Fibroblast of skin of left quadriceps (primary cell): ENCODE measurements at places on chromosomes 11 and 22.

DNA sequence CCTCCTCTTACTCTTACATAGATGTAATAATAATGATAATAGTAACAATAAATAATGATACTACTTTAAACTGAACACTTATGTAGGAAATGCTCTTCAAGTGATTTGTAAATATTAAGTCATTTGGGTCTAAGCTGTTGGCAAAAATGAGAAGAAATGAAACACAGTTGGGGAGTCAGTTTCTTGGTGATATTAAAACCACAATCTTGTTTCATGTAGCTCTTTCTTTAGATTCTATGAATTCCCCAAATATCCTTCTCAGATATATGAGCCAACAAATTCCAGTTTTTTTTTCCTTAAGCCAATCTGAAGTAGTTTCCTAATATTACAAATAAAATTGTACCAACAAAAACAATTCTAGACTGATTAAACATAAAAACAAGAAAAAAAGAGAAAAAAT lies 1115.6 kb upstream of the CNTN5 start:
- no peak for DNase-seq

DNA sequence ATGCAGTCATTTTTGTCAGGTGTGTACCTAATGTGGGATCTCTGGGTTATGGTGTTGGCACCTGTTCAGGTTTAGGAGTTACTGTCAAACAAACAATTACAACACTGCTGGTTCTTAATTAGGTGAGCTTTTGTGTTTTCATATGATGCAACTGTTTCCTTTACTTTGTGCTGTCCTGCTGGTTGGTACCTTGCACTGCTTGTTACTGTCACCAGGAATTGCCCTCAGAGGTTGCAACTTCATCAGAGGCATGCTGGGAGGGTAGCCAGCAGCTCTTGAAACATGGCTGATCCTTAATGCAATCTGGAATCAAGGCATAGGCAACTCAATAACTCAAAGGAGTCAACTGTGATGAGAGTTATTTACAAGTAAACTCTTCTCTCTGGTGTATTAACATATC lies 400.3 kb downstream of the MIAT start:
- no peak for DNase-seq

GRCh38 chr11:16299390-16299789 lies 57.0 kb downstream of the SOX6 start:
- DNase-seq: no peak

DNA sequence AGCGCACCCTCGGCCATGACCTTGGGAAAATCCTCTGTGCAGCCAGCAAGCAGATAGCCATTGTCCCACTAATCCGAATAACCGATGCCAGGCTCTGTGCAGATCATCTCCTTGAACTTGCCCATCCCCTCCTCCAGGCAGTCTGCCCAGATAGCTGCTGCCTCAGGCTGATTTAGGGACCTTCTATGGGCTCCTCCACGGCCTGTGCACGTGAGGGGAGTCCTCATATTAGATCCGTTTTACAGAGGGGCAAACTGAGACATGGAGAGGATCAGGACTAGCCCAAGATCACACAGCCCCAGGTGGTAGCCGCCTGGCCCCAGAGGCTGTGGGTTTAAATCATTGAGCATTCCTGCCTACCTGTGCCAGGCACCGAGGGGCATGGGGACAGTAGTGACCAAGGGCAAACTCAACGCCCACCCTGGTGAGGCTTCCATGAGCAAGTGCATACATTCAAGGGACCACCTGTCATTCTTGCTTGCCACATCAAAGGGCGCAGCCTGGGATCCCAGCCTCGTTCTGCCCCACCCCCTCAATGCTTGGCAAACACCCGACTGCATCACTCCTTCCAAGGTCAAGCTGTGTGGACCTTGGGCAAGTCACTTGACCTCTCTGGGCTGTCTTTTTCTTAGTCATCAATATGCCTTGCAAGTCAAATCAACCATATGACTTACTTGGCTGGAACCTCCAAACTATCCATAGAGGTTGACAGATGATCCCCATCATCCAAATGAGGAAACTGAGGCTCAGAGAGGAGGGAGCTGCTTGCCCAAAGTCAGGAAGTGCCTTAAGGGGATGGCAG lies 131.6 kb downstream of the MN1 start:
- no peak for DNase-seq

DNA sequence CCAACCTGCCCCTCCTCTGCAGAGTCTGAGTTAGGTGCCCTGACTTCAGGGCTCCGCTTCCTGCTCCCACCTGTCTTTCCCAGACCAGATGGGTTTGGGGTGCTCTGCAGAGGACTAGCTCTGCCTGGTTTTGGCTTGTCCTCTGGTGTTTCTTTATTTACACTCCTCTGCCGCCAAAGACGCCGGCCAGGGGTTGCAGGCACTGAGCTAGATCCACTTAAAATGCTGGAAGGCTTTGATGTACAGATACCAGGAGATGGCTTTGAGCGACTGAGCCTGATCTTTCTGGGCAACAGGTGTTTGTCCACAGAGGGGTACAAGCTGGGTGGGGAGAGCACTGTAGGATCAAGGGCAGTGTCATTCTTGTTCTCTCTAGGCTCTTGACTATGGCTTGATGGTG lies 3.9 kb downstream of the SELENOH start:
- DNase-seq: no peak

DNA sequence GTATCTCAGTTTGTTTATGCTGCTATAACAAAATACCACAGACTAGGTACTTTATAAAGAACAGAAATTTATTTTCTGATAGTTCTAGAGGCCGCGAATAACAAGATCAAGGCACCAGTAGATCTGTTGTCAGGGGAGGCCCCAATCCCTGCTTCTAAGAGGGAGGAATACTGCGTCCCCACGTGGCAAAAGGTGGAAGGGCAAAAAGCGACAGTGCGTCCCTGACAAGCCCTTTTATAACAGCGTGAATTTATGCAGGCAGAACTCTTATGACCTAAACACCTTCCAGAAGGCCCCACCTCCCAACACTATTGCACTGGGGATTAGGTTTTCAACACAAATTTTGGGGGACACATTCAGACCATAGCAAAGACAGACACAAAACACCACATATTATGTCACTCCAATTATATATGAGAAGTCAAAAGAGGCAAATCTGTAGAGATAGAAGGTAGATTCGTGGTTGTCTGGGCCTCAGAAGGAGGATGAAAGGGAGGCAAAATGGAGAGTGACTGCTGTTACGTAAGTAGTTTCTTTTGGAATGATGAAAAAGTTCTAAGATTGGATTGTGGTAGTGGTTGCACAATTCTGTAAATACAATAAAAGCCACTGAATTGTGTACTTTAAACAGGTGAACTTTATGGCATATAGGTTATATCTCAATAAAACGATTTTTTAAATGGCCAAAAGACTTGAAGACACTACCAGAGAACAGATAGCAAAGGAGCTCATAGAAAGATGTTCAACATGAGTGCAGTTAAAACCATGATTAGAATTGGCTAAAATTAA lies 30.1 kb upstream of the TNRC6B start:
- no peak for DNase-seq

DNA sequence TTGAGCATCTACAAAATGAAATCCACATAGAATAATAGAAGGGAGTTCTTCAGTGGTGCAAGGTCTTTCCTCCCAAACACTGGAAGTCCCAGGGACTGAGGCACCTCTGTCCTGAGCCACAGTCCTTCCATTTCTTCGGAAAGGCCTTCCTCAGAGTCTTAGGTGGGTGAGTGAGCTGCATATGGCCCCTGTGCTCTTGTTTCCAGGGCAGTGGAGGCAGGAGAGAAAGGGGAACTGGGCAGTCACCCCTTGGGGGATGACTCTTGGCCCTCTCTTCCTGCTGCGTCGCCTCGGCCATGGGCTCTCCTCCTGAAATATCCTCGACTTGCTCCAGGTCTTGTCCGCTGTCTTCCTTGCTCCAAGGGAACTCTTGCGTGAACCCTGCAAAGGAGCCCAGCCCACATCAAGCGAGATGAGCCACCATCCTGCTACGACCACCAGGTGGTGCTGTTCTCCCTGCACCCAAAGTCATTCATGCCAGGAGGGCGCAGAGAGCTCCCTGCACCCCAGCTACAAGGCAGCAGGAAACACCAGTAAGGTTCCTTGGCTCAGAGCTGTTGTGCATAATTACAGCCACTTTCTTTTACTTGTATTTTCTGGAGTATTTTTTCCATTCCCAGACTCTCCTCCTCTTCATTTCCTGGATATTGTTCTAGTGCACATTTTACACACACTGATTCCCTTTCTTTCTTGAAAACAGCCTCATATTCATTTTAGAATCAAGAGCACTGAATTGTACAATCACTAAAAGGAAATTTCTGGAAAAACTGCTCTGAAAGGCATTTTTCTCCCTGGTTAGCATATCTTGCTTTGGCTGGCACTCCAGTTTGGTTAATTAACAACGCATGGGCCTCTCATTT lies 397.8 kb downstream of the OPCML start:
- DNase-seq: peak; percentile 12

GRCh38 chr11:63713766-63714165 lies 32.5 kb downstream of the RTN3 start:
- DNase-seq: no peak

GRCh38 chr11:126676536-126676935 lies 321.1 kb downstream of the ST3GAL4 start:
- DNase-seq: no peak

DNA sequence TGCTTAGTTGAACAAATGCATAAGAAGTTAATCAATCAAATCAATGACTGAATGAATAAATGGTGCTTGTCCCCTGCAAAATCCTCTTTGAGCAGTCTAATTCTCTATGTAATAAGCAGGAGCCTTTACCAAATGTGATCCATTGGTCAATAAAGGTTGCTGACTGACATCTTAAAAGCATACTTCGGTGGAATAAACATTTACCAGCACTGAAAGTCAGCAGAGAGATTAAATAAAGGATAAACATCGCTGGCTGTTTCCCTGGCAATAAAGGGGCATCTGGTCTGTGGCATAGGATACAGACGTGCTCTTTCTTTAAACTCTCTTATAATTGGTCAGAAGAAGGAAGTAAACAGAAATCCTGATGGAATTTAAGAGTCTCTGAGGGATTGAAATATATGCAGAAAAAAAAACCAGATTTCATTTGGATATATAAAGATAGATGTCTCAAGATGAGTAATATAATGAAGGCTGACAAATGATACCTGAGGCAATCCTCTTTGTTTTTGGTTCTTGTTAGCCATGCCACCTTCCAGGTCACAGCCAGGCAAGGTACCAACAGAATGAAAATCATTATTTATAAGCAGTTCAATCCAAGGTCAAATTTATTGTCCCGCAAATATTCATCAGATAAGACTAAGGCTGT lies 578.4 kb upstream of the CCDC90B start:
- DNase-seq: no peak

- no peak for DNase-seq
Measured at GRCh38 chr11:73095613-73096012, 46.5 kb downstream of the FCHSD2 start.

GRCh38 chr11:64745189-64745520 lies 1.2 kb upstream of the RASGRP2 start:
- DNase-seq: no peak

- no peak for DNase-seq
Measured at GRCh38 chr22:46090036-46090591, 60.2 kb upstream of the PPARA start.

DNA sequence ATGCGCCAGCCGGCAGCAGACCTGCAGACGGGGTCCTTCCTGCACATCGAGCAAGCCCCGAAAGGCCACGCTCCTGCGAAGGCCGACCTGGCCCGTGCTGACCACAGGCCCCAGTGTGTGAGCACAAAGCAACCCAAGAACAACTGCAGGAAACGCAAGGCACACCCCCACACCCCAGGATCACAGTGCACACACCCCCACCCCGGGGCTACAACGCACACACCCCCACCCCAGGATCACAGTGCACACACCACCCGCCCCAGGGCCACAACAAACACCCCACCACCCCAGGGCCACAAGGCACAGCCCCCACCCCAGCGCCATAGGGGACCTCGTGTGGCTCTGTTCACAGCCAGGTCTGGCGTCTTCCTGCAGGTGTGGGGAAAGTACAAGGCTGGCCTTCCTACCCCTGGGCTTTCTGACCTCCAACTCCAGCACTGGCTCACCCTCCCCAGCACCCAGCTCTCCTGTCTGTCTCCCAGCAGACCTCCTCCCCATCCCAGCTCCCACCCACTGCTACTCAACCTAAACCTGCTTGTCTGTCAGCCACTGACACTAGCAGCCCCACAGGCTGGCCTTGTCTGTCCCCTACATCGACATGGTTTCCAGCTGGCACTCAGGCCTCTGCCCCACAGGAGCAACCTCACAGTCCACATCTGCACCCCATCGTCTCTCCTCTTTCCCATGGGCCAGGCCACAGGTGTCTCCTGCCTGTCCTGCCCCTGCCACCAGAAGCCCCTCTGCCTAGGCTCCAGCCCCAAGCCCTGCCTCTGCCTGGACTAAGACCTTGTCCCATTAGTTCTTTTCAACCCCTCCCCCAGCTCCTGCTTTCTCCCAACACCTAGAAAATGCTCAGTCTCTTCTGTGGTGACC lies 20.5 kb upstream of the EFCAB6 start:
- no peak for DNase-seq

DNA sequence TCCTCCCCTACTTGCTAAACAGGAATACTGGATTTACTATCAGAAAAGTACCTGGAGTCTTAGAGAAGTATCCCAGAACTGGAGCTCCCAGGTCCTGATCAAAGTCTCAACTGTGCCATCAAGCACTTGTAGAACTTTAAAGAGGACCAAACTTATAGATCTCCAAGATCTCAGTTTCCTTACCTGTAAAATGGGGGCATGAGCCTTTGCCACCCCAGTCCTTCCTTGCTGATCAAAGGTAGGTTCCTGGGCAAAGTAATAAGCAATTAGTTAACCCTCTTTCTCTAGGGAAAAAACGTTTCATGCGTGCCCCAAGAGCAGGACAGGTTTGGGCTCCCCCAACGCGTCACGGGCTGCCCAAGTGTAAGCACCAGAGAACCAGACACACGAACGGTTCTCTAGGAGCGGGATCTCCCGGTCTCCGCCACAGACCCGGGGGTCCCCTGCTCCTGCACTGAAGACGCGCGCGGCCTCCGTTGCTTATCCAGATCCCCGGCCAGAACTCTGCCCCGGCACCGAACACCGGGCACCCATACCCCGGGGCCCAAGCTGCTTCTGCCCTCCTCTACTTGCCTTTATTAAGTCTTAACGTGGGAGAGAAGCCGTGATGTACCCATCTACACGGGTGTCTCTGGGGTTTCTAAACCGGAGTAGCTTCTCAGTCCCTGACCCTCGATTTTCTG lies 505 bp downstream of the ZNF214 start:
- no peak for DNase-seq

DNA sequence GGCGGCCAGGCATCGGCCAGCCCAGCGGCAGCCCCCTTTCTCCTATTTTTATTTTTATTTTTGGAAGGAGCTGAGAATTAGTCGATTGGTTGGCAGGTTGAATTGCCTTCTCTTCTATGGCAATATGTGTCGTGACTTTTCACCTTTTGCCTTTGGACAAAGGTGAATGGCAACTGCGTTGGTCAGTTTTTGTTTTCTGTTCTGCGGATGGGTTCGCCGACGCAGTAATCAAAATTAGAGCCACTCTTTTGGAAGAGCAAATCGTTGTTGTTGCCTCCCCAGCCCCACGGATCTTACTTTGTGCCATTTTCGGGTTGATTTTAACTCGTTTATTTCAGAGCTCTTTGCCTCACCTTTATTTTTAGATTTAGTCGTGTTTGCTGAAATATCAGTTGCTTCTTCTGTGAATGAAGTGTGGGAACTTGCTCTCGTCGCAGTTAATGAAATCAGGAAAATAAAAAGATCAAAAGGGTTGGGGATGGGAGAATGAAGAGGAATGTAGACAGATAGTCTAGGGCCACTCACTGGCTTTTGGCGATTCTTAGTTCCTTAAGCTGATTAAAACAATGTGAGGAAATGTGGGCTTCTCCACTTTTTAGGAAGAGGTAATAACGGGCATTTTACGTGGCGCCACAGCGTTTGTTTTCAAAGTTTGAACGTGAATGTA lies 1.6 kb downstream of the CECR2 start:
- DNase-seq: no peak
